ENCODE measurements at places on chromosomes 2 and 18. TPM values are rescaled to one million over a fixed set of nuclear protein-coding genes. Genes with fewer than 3 reads are reported as not detected.

Gene ASTL
- 7.9 TPM for total RNA-seq

Gene WNT10A
- total RNA-seq = 14.4 TPM

Gene CXCR1
- not detected for total RNA-seq

Gene NYAP2
- total RNA-seq = 0.12 TPM

Gene PLEKHH2
- total RNA-seq = 0.75 TPM

Gene ADD2
- total RNA-seq = 0.34 TPM

Gene FAM228A
- 0.17 TPM for total RNA-seq

Gene PCARE
- total RNA-seq = not detected

Gene DYSF
- 0.34 TPM for total RNA-seq

Gene CCL20
- 24.3 TPM for total RNA-seq

Gene GNLY
- total RNA-seq = 14.8 TPM

Gene DNAJC5G
- not detected for total RNA-seq

Gene EFHD1
- total RNA-seq = 1.1 TPM

Gene MRO
- not detected for total RNA-seq
